CD8-positive, alpha-beta memory T cell (primary cell): ENCODE measurements at places on chromosomes 5 and 9. TPM values are rescaled to one million over a fixed set of nuclear protein-coding genes. Genes with fewer than 3 reads are reported as not detected.

DNA sequence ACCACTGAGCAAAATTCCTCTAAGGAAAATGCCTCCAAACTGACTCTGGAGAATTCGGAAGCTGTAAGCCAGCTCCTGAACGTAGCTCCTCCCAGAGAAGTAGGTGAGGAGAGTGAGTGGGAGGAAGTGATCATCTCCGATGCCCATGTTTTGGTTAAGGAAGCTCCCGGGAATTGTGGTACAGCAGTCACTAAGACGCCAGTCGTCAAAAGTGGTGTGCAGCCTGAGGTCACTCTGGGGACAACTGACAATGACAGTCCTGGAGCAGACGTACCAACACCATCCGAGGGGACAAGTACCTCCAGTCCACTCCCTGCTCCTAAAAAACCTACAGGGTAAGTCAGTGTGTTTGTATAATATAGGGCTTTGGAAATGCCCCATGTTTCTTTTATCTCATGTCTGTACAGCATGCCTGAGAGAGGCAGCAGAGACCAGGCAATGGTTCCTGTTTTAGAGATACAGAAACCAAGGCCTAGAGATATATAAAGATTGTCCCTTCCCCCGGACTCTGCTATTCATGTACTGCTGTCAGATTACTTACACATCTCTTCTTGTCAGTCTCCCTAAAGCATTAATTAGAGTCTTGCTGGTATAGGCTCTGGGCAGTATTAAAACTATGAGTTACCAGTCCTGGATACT, 23.9 kb downstream of the HMGXB3 start:
- no peak for DNase-seq

GRCh38 chr5:154758977-154759376, 3.8 kb downstream of the LARP1 start:
- no peak for DNase-seq

Gene HTR4
- not detected for polyA plus RNA-seq

GRCh38 chr5:107431998-107432397, 238.7 kb downstream of the EFNA5 start:
- no peak for DNase-seq

DNA sequence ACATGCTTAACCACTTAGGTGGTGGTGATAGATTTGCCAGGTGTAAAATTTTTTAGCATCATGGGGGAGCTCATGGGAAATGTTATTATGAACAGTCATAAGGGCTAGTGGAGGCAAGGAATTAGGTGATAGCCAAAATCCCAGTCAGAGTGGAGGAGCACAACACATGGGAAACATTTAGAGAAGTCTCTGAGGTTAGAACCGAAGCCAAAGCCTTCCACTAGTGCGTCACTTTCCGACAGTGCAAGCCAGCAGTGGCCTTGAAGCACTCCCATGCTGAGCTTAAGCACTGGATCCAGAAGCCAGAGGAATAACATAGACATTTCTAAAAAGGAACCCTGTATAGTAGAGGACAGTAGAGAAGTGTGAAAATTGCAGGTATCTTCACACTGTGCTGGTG, 101.5 kb upstream of the SNX2 start:
- no peak for DNase-seq

- DNase-seq, result no peak
Observed at GRCh38 chr5:1840741-1841521, 39.7 kb downstream of the NDUFS6 start.

DNA sequence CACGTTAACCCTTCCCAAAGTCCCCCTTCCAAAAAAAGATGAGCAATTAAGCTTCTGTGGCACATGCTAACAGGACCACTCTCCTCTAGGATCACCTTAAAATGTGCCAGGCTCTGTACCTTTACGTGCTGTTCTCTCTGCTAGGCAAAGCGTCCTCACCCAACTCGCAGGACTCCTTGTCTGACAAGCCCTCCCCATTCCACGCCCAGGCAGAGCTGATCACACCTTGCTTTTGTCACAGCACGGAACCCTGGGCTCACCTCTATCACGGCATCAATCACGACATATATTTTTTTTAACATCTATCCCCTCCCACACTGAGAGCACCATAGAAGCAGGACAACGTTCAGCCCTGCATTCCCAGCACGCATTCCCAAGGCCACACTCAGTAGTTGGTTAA, 47.1 kb downstream of the CDK5RAP2 start:
- no peak for DNase-seq

Gene UAP1L1
- 4.6 TPM for polyA plus RNA-seq

Gene ADAMTSL2
- not detected for polyA plus RNA-seq

- no peak for DNase-seq
Observed at GRCh38 chr9:114459464-114459863, 45.8 kb downstream of the WHRN start.

DNA sequence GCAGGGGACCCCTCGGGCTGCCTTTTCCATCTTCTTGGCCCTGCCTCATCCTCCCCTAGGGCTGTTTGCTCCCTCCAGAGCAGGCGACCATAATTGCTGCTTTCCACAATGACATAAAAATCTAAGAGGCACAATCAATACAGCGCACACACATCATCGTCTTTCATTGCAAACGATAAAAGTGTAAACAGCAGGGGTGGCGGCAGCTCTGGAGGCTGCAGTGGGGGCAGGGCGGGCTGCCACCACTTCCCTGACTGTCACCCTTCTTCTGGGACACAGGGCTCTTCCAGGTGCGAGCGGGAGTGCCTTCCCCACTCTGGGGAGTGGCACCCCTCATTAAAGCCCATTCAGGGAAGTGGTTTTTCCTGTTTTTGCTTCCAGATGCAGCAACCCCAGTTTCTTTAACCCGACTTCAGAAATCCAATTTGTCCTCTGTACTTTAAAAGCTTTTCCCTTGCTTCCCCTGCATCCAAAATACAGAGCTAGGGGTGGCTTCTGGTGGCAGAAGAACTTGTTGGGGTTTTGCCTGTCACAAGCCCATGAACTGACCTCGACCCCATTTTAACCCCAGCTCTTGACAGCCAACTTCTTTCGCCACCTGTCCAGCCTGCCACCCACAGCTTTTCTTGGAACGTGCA, 45.7 kb downstream of the TSPAN17 start:
- DNase-seq, result no peak

Gene PCDHB10
- polyA plus RNA-seq, result not detected

DNA sequence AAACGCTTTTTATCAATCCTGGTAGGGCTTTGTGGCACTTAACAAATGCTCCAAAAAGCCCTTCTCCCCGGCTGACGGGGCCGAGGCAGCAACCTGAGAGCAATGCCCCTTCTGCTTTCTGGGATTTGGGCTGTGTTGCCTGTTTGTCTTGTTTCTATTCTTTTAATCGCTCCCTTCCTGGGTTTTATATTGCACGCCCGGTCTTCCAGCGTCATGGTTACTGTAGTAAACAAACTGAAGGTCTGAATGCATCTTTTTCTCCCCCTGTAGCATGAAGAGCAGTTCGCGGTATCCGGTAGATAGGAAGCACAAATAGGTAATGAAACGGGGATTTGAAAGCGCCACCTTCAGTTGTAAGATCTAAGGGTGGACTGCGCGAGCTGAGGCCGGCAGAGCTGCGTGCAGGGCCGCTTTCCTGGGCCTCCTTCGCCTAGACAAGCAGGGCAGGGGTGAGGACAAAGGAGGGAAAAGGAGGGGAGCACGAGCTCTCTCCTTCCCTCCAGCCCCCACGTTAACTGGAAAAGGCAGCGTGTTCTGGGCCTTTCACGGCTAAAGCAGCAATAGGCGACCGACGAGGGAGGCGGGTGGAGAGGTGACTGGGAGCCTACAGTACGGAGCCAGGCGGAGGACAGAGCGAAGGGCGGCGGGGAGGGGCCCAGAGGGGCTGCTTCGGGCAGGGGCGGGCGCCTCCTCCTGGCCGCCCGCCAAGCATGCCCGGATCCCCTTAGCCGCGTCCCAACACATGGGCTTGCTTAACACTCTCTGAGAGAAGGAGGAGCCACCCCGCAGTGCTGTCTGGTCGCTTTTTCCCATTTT, 49.3 kb upstream of the ZNF366 start:
- DNase-seq, result no peak

- DNase-seq, result no peak
Observed at GRCh38 chr9:9893837-9894236, 719.0 kb downstream of the PTPRD start.

GRCh38 chr5:68347536-68347935, 132.0 kb downstream of the PIK3R1 start:
- DNase-seq, result no peak

Gene IFNA2
- polyA plus RNA-seq, result not detected

- DNase-seq, result no peak
Observed at GRCh38 chr5:81826128-81826527, 75.2 kb upstream of the SSBP2 start.

GRCh38 chr9:21964925-21965385, 29.2 kb downstream of the CDKN2A start:
- DNase-seq, result peak; percentile 68

DNA sequence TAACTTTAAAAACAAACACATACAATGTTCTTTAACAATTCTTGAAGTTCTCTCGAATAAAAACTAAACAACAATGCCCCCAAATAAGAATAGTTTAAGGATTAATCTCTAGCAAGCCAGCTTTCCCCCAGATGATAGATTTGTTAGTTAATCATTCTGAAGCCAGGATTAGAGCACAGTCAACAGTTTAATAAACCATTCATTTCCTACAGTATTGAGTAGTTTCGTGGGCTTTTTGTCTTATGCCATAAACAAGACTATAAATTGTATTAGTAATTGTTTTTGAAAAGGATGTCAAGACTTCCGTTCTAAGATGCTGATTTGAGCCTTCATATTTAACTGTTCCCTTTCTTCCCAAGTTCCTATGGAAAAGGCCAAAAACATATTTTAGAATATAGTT, 136.6 kb downstream of the PIK3R1 start:
- no peak for DNase-seq

Gene SPTAN1
- polyA plus RNA-seq, result 132 TPM

DNA sequence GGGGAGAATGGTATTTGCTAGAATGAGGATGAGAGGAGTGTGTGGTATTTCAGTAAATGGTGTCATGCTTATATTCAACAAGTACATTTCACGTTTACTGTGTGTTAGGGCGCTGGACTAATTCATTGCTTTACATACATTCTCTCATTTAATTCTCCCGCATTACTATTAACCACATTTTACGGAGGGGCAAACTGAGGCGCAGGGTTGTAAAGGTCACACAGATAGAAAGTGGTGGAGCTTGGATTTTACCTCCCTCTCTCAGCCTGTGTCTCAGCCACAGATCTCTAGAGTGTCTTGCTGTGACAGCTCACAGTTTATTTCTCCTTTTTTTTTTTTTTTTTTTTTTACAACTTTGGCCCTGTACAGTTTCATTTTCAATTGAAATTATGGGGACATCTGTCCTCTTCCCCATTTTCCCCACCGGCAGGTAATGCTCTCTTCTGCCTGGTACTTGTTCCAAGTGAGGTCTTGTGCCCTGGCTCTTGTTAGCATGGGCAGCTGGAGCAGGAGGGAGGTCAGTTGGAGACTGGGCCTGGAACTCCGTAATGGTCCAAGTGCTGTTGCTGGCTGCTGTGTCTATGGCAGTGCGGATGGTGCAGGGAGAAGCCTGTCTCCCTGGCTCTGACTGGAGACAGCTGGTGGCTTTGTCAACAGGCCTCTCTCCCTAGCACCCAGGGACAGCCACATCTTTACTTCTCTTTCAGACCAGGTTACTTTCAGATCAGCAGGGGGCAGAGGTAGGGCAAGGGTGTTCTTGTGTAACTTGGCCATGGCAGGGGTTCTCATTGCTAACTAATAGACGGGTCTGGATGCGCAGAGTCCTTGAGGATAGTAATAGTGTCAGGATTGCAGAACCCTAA, 20.5 kb upstream of the NDST1 start:
- no peak for DNase-seq

DNA sequence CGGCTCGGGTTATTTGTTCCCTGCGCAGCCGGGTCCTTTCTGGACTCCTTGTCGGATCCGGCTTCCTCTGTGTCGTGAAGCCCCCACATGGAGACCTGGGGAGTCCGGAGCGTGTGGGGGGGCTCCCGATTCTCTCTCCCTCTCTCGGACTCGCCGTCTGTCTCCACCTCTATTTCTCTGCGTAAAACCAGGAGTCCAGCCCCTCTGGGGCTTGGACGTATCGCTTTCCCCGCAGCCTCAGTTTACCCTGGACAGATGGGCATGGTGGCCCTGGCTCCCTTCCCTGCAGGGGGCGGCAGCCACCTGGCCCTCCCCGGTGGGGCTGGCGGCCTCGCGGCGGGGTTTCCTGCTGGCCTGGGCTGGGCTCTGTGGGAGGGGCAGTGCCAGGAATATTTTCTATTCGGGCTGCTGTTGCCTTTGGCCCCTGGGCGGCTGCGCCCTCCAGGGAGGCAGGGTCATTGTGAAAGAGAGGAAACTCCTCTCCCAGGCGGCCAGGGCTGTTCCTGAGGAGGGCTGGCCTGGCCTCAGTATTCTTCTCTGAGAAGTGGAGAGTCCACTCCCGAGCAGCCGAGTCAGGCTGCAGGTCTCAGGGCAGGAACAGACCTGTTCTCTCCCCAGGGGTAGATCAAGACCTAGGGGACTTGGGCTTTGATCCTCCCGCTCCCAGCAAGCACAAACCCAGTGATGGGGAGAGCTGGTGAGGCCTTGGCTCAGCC, 665 bp downstream of the ASS1 start:
- no peak for DNase-seq

Gene NMUR2
- not detected for polyA plus RNA-seq

GRCh38 chr9:113185271-113185670, 34.5 kb downstream of the SLC31A2 start:
- no peak for DNase-seq

GRCh38 chr5:85337435-85337834, 952.8 kb upstream of the EDIL3 start:
- DNase-seq, result no peak

- DNase-seq, result no peak
Observed at GRCh38 chr5:180908998-180909731, 10.2 kb downstream of the BTNL8 start.

Gene MRNIP
- 17.7 TPM for polyA plus RNA-seq

Gene SLC45A2
- polyA plus RNA-seq, result not detected

GRCh38 chr5:55037046-55037771, 13.2 kb downstream of the GZMK start:
- peak; percentile 37 for DNase-seq

GRCh38 chr5:67147760-67148159, 48.8 kb downstream of the CD180 start:
- DNase-seq, result no peak

Gene TRAF2
- 23.1 TPM for polyA plus RNA-seq

DNA sequence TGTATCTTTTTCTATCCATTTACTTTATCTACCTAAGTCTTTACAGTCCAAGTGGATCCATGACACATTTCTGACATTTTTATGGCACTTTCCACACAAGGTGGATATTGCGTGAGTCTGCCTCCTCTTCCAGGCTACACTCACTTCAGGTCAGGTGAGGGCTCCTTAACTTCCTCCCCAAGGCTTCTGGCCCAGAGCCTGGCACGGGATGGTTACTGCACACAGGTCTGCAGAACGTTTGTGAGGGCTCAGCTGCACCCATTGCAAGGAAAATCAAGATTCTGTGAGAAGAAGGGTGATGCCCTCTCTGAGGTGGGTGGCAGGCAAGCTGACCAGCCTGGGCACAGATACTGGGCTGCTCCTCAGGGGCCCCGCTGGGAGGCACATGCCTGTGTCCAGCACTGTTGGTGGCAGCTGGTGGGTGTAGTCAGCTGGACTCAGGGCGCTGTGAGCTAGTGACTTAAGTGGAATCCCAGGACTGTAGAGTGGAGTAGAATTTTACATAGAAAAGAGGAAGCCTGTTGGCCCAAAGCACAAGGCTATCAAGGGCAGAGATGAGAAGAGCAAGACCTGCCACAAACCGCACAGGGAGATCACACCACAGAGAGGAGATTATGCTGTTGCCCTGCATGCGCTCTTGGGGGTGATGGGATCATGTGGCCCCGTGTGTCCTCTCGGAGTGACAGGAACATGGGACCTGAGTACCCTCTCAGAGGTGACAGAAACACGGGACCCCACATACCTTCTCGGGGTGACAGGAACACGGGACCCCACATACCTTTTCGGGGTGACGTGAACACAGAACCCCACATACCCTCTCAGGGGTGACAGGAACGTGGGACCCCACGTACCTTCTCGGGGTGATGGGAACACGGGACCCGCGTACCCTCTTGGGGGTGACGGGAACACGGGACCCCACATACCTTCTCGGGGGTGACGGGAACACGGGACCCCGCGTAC, 21.3 kb downstream of the AHRR start:
- no peak for DNase-seq
